Right renal pelvis (tissue), 4 donors: ENCODE measurements at places on chromosomes 7 and 10.

DNA sequence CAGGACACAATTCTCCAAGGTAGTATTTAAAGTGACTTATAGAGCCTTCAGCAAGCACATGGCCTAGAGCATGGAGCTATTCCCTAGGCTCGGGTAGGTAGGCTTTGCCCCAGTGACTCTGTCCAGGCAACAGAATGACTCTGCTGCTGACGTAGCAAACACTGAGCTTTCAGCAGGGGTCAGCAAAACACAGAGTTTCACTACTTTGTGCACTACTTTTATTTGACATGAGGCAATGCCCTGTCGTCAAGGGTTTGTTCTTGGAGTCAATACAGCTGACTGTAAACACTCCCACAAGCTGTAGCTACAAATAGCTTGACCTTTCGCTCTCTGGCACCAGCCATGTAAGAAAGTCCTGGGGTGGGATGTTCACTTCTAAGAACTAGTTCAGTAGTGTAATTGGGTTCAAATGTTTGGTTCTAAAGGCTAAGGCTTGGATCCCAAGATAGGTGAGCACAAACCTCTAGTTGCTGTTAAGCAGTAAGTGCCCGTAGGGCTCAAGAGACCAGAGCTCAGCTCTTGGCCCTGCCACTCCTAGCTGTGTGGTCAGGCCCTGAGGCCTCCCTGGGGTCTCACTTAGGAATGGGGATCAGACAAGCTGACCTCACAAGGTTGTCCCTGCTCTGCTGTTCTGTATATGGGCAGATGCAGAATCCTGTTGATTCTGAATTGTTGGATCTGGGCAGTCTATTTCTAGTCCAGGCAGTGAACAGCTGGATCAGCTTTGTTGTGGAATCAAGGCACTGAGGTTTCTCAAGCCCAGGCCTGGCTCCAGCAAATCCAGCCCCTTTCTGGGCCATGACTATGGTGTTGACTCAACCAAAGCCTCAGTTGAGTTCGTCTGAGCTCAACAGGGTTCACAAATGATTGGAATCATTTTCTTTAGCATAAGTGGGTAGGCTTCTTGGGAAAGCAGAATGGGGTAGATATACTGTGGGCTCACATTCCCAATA, 10.7 kb downstream of the NODAL start:
- peak; percentile 60 for DNase-seq

GRCh38 chr10:33155720-33156638, 178.5 kb downstream of the NRP1 start:
- no peak for DNase-seq

DNA sequence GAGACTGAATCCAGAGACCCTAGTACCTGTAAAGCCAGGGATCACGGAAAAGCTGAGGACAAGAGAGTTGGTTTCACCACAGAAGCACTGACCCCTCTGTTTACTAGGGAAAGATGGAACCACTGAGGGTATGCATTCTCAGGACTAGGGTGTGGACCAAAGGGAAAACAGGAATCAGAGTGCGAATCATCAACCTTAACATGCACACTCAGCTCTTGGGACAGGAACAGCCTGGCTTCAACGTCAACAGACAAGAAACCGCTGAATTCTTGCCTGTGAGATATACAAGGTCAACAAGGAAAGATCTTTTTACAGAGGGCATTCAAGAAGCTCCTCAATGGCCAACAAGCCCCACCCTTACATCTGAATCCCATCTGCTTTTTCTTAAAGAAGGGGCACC, 14.9 kb downstream of the TNRC18 start:
- no peak for DNase-seq

DNA sequence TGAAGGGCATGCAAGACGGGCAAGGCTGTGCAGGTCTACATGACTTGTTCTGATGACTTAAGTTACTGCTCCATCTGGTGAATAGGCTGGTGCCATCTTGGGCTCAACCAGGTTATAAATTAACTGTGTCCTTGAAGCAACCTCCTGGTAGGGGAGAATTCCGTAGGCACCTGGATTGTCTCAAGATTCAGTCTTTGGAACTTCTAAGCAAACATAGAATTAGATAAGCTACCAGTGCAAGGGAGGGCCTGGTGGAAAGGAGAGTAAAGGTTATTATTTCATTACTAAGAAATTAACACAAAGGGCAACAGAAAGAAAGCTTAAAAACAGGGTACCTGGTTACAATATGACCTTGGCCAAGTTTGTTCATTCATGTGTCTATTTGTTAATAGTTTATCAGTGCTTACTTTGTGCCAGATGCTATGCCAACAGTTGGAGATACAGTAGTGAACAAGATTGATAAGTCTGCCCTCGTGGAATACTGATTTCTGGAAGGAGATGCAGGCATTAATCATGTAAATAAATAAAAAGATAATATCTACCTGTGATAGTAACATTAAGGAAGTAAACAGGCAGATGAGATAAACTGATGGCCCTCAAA, 107.0 kb upstream of the PALS2 start:
- no peak for DNase-seq

DNA sequence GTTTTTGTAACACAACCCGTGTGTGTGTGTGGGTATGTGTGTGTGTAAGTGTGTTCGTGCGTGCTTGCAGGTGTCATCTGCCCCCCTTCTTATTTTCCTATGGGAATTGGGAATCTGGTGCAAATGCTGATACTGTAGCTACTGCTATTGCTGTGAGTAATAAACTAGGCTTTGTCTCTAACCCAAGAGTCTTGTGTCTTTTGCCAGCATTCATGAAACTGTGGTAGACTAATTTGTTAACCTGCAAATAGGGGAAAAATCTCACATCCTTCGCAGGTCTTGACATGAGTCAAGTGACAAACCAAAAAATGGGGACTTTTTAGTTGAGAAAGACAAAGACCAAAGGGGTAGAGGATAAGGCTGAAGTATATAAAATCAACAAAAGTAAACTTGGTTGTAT, 57.9 kb upstream of the FAM133B start:
- no peak for DNase-seq

DNA sequence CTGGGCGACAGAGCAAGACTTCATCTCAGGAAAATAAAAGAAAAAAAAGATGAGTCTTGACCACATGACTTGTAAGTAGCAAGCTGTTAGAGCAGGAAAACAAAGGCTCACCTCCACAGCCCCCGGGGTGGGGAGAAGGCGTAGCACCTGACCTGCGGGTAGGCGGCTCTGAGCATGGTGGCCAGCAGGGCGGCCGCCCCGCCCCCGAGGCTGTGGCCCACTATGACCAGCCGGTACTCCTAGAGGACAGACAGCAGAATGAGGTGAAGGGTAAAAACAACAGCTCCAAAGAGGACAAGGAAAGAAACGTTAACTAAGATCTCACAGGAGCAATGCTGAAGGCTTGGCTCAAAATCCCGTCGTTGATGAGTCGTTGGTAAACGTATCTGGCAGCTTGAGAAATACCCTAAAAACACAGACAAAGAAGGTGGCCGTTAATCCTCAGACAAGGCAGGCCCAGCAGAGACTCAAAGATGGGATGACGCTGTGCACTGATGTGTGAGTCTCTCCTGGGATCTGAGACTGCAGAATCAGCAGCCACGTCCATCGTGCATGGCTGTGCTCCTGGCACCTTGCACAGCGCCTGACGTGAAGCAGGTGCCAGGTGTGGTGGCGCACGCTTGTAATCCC, 31.1 kb downstream of the DAGLB start:
- DNase-seq, result no peak

GRCh38 chr7:155781433-155781832, 30.8 kb downstream of the SHH start:
- no peak for DNase-seq

DNA sequence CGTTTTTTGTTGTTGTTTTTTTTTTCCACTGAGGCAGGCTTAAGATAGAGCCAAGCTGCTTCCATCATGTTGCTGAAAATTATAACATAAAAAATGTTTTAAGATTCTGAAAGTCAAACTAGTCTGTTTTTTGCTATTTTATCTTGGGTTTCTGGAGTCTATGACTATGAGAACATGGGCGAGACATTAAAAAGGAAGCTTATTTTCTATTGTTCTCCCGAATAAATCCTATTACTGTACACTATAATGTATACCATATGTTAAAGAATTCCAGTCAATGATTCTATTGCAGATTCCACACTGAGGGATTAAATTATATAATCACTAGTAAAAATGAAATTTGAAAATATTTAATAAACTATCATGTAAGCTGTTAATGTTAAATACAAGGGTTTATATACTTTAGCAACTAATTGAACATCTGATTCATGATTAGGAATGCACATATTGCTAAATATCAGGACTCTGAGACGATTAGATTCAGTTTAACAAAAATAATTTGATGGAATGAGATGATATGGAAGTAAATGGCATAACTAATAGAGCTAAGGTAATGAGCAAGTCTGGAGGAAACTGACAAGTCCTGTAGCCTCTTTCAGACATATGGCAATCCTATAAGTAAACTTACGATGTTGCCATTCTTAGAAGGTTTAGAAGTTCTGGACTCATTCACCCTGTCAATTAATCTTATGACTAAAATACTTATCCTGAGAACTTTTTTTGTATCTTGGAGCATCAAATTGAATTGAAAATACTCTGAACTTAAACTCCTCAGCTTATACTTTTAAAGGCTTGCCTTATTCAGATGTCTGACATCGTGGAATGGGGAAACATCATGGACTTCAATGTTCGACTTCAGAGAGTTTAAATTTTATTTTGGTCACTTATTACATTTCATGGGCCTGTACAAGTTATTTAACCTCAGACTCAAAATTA, 294.8 kb upstream of the DGKB start:
- no peak for DNase-seq

- no peak for DNase-seq
Observed at GRCh38 chr7:133822868-133823552, 304.1 kb upstream of the LRGUK start.

GRCh38 chr7:151695951-151696541, 176.4 kb upstream of the RHEB start:
- DNase-seq, result no peak

GRCh38 chr10:100913470-100913865, 705 bp downstream of the SLF2 start:
- no peak for DNase-seq

- no peak for DNase-seq
Observed at GRCh38 chr10:91295346-91295745, 74.9 kb downstream of the PCGF5 start.

- no peak for DNase-seq
Observed at GRCh38 chr10:69716711-69717560, 84.8 kb upstream of the COL13A1 start.

DNA sequence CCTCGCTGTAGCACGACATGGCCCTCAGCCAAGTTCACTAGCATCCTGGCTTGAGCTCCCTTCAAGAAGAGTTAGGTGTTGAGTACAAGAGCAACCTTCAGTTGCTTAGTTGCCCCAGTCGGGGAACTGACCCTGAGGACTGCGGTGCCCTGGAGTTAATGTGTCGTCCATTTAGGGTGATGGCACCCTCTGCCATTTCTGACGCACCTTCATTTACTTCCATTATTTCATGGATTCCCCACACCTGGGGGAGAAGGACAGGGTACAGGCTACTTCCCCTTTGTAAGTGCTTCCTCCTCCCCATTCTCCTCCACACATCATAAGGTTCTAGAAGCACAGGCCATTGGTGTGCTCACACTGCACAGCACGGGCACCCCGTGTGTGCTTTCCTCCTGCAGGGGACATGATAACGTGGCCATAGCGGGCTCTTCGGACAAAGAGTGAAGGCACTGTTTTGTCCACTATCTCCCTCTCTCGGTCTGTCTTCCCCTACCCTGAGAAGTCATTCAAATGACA, 1.8 kb downstream of the ALOX5 start:
- no peak for DNase-seq

DNA sequence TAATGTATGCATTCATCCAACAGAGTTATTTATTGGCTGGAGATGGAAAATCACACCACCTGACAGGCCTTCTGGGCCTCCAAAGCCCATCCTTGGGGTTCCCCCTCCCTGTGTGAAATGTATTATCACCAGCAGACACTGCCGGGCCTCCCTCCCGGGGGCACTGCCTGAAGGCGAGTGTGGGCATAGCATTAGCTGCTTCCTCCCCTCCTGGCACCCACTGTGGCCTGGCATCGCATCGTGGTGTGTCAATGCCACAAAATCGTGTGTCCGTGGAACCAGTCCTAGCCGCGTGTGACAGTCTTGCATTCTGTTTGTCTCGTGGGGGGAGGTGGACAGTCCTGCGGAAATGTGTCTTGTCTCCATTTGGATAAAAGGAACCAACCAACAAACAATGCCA, 15.3 kb downstream of the TACR2 start:
- no peak for DNase-seq

DNA sequence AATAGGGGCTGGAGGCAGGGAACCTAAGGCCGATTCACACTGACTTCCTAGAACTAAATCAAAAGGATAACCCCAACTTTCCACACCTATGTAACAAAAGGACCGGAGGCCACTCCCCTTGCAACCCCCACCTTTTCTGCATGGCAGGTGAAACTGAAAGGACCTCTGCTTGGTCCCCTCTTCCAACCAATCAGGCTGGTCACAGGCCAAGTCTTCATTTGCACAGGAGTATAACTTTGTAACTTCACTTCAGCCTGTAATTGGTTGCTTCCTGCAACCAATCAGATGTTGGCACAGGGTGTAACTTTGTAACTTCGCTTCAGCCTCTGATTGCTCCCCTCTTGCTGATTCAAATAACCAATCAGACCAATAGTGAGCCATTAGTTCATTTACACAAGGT, 190.0 kb downstream of the FAM107B start:
- DNase-seq, result no peak

DNA sequence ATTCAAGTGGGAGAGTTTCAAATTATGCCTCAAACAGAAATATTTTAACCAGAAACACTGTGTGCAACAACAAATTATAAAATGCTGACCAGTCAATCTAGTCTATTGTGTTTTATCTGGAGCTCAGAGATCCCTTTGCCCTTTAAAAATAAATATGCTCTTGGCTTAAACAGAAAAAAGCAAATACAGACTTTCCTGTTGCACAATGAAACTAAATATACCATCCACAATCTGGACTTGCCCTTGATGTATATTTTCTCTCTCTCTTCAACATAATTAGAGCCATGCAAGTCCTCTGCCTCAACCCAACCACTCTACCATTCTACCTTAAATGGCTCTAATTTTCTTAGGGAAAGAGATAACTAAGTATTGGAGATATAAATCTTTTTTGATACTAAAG, 34.9 kb downstream of the ASAH2 start:
- no peak for DNase-seq

GRCh38 chr10:7908541-7909210, 90.4 kb downstream of the TAF3 start:
- no peak for DNase-seq

- no peak for DNase-seq
Observed at GRCh38 chr10:49651039-49651835, 28.2 kb upstream of the C10orf53 start.

- no peak for DNase-seq
Observed at GRCh38 chr7:108598914-108599580, 29.4 kb downstream of the DNAJB9 start.
